RWPE1 (cell line): ENCODE measurements at places on chromosomes 12 and 14.

DNA sequence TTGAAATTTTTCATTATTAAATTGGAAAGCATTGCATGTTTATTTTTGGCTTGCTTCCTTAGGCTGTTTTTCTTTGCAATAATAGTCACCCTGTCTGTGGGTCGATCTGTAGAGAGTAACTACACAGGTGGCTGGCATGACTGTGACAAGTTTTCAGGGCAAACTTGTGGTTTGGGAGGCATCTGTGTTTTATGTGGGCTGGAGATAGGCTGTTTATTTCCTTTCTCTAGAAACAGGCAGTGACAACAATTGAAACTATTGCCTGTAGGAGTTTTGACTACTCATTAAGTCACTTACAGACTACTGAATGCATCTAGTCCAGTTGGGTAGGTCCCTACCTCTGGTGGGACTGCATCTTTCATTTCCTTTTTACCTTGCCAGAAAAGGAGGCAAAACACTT is 155.6 kb downstream of the DYRK2 start:
- no peak for DNase-seq

GRCh38 chr14:97266653-97267052 is 469.5 kb downstream of the VRK1 start:
- peak; percentile 42 for DNase-seq

GRCh38 chr14:65439117-65439516 is 26.6 kb downstream of the FUT8 start:
- DNase-seq: no peak

GRCh38 chr12:52650520-52651081 is 1.4 kb downstream of the KRT2 start:
- DNase-seq: no peak

DNA sequence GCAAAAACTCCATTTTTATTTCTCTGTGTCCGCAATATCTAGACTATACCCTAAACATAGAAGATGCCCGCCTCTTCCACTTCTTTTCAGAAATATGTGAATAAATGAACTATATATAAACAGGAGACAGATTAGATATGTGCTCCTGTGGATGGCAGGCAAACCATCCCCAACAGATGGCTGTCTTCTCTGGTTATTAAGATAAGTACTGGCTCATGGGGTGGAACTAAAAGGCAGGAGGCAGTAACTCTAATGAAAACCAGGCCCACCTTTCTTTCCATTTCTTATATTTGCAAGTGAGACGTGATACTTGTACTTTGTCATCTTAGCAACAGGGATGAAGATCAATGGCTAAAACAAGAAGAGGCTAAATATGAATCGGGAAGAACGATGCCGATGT is 20.2 kb downstream of the E2F7 start:
- no peak for DNase-seq

DNA sequence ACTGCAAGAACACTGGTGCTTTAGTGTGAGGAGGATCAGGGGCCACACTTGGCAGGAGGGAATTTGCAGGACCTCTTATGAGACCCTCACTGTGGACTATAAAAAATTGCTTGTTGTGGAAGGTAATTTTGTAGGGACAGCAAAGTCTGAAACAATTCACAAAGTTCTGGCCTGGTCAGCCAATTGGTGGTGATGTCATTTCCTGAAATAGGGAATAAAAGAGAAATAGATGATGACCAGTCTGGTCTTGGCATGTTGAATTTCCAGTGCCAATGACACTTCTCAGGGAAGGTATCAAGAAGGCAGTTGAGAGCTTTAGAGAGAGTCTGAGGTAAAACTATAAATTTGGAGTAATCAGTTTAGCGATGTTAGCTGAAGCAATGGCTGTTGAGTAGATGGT is 129.3 kb upstream of the LMNTD1 start:
- no peak for DNase-seq

DNA sequence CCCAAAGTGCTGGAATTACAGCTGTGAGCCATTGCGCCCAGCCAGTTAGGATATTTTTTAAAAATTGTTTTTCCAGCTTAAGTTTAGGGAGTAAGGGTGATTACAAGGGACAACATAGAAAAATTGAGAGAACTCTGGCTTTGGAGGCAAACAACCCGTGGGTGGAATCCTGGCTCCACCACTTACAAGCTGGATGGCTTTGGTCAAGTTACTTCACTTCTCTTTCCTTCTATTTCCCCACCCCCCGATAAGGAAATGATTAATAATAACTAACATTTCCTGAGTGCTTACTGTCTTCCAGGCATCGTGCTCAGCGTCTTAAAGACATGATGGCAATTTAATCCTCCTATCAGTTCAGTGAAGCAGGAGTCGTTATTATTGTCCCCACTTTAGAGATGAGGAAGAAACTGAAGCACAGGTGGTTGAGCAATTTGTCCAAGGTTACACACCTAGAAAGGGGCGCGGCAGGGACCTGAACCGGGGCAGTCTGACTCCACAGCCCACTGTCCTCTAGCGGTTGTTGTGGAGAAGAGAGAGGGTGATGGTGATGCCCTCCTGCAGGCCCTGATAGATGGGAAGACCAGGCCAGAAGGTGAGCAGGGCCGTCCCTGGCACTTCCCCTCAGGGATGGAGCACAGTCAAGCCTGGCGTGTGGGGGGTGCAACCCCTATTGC is 16.7 kb upstream of the FAIM2 start:
- DNase-seq: no peak

DNA sequence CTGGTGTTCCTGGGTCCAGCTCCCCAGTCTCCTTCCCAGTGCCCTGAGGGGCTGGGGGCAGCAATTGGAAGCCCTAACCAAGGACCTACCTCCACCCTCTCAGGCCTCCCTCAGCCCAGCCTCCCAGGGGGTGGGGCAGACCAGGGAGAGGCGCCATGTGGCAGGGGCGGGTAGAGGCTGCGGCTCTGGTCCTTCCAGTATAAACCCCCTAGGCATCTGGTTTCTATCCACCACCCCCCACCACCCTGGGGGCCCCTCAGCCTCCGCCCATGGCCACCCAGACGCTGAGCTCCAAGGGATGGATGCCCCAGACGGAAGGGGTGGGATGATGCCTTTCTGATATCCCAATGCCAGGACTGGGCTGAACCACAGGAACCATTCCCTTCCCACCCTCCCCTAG is 2.8 kb upstream of the SP7 start:
- DNase-seq: no peak
